Mesothelial cell of epicardium (in vitro differentiated cells): ENCODE measurements at places on chromosomes 11 and 22.
A peak's percentile ranks its signal among the peaks of the same experiment; 100 is the strongest.

- no peak for DNase-seq
Observed at GRCh38 chr11:64647019-64647779, 56.2 kb downstream of the SLC22A12 start.

DNA sequence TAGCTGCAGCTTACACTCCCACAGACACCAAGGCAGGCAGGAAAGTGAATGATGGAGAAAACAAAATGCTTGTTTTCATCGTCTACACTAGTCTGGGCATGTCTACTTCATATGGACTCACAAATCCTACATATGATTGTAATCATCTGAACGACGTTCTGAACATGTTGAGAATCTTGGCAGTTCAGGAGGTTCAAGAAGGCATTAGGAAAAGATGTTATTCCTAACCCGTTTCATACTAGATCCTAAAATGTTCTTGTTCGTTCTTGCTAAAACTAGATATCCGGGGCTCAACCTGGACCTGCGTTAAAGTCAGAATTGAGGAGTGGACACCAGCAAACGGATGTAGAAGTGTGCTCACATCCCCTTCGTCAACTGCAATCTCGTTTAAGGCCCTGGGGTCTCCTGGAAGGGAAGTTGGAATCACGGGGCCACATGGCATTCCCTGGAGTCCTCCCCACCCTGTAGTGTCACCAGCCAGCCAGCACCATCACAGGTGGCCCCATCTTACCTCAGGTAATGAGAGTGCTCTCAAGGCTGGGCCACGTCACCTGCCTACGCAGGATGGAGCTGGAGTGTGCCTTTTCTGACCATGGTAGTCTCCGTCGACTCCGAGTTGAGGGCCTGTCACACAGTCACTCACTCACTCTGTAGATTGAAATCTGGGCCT, 37.3 kb downstream of the C11orf58 start:
- no peak for DNase-seq

- peak; percentile 50 for DNase-seq
Observed at GRCh38 chr11:45665206-45665932, at the start of gene CHST1. Gene CHST1, minus strand, starts transcription at chr11:45665622. Its CDS starts 14,699 bp downstream, at chr11:45650923.

DNA sequence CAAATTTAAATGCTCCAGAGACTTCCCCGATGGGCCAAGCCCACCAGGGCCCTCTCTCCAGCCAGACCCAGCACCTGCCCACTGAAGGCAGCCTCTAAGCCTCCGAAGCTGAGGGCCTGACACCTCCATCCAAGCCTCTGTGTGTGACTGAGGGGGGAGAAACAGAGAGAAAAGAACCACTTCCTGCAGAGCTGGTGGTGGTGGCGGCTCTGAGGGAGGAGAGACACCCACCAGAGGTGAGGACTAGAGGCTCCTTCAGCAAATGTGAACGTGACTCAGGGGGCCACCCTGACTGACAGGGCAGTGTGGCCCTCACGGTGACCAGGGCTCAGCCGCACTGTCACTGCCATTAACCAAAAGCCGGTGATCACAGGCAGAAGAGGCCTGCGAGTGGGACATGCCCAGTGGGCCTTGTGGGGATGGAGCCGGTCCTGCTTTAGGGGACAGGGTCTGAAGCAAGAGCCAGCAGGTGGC, 31.0 kb upstream of the CD5 start:
- no peak for DNase-seq

- no peak for DNase-seq
Observed at GRCh38 chr11:46387919-46388618, 3.5 kb downstream of the CHRM4 start.

DNA sequence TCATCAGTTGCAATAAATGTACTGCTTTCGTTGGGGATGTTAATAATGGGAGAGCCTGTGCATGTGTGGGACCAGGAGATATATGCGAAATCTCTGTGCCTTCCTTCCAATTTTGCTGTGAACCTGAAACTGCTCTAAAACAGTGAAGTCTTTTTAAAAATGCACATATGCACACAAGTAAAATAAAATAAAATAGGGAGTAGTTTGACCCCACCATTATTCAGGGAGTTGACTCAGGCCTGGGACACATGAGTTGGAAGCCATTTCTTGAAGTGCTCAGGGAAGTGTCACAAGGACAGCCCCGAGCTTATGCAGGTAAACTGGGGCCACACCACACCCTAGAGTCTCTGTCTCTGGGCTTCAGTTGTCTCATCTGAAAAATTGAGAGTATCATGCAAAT, 183.1 kb upstream of the POU2AF2 start:
- no peak for DNase-seq

DNA sequence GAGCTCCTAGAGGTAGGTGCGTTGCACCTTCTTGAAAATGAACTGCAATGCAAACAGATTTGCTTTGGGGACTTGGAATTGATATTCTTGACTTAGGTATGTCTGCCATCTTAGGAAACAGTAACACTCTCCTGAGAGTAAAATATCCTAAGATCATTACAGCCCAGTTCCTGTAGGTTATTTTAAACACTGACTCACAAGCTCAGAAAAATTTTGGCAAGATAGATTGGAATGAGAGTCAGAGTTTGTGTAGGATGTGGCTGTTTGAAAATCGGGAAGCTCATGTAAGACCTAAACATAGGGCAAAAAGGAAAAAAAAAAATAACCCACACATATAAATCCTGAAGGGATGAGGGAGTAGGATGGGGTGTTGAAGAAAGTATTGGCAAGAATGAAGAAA, 377.0 kb upstream of the LRRC4C start:
- DNase-seq, result no peak

GRCh38 chr11:85965202-85965601, 103.7 kb downstream of the PICALM start:
- no peak for DNase-seq

- no peak for DNase-seq
Observed at GRCh38 chr11:25520459-25520858, 811.5 kb upstream of the ANO3 start.

GRCh38 chr22:38710866-38711265, 5.1 kb downstream of the GTPBP1 start:
- DNase-seq, result no peak

GRCh38 chr11:105774899-105775298, 165.0 kb downstream of the GRIA4 start:
- DNase-seq, result no peak

GRCh38 chr11:104655066-104655465, 243.2 kb downstream of the CASP12 start:
- no peak for DNase-seq

GRCh38 chr11:121800240-121800639, 315.8 kb downstream of the BLID start:
- DNase-seq, result no peak

DNA sequence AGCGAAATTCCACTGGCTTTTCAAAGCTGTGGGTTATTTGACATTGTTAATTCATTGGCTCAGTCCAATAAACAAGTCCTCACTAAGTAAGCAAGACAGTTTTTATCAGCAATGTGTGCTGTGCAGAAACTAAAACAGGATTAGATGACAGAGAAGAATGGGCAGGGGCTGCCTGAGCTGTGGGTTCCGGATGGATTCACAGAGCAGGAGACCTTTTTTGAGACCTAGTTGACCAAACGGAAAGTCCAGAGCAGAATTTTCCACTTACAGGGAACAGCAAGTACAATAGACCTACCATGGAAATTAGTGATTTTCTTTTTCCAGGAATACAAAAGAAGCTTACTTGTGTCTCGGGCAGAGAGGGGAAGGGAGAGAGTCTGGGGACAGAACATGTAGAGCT, 5.2 kb upstream of the KDM4F start:
- DNase-seq, result no peak

DNA sequence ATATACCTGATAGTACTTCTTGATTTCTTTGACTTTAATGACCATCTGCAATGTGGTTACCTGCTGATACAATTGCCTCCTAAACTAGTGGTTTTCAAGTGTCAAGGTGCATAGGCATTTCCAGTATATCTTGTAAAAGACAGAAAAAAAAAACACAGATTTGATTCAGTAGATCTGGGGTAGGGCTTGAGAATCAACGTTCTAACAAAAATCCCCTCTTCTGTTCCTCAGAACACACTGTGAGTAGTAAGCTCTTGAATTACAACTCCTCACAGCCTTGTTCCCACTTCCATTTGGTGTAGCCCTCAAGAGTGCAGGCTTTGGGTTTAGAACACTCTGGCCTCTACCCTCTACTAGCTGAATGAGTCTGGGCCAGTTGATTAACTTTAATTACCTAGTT, 78.0 kb upstream of the CTSC start:
- no peak for DNase-seq

DNA sequence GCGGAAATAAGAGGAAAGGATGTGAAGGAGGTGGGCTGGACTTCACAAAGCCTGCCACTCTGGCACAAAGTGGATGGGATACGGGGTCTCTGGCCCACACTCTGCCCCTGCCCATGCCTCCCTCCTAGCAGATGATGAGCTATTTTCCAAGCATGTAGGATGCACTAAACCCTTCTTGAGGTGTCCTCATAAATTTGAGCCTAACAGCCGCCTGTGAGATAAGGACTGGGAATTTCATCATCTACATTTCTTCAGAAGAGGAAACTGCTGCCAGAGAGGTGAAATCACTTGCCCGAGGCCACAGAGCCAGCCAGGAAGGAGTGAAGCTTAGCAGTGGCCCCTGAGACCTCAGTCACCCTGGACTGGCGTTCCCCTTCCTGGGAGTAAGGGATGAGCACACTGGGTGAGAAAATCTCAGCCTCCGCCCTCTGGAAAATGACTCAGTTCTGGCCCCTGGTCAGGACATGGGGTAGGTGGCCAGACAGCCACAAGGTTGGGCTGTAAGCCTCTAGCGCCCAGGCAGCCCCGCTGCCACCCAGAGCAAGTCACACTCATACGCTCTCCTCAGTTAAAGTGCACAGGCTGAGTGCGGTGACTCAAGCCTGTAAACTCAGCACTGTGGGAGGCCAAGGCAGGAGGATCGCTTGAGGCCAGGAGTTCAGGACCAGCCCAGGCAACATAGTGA, 27.9 kb downstream of the MB start:
- DNase-seq, result no peak

GRCh38 chr22:32995335-32995734, 62.8 kb downstream of the SYN3 start:
- DNase-seq, result no peak
